ENCODE measurements at places on chromosomes 2 and 18.
A peak's percentile ranks its signal among the peaks of the same experiment; 100 is the strongest.

DNA sequence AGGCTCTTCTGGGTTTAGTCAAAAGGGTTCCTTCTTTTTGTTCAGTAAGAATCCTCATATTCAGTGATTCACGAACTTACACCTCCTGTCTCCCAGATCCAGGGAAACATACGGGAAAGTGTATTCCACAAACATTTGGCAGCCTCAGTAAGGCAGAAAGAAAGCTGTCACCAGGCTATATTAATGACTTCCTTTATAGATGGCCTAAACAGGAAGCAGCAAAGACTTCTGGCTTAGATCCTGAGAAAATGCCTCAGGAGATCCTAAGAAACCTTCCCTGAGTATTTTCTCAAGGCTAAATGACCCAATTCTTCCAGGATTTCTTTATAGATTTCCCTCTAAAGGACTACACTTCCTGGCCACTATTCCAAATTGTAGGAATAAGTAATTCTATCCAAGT lies 1995.5 kb upstream of the CELF4 start:
- no peak for DNase-seq

DNA sequence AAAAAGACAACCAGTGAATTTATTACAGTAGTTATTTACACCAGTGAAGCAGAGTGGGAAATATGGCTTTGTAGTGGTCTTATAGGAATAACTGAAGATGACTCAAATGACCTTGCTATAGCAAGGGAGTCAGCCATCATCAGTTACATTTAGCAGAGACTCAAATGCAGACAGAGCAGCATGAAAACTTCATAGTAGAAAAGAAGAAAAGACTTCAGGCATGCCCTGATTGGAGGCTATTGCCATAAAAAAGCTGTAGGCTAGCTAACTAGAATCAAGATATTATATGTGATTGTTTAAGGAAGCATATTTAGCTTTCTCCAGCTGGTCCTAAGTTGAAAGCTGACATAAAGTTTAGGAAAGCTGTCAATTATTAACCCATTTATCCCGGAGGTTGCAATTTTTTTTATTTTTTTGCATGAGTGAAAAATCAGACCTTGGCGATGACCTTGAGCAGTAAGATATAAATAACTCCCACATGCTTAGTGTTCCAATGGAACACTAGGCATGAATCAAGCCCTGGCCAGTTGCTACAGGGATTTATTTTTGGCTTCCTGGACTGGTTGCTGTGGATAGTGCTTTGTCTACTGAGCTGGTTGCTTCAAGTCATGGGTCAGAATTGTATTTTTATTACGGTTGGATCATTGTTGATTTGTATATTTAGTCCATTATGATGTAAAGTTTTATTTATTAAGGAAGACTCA lies 675.6 kb upstream of the VRK2 start:
- no peak for DNase-seq

DNA sequence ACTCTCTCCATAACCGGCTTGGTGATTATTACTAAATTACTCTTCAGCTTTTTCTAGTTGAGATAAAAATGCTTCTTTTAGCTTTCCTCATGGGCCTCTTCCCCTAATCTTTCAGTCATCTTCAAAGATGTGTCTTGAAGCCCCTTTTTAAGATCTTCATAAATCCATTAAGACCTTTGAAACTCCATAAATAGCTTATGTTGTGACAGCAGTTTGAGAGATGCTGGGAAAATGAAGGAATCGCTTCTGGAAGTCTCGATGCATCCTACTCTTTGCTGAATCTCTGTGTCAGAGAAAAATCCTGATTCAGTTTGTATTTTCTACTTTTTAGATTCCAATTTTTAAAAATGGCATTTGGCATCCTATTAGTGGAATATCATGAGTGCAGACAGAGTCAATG lies 13.0 kb downstream of the SCYGR4 start:
- DNase-seq, result no peak

DNA sequence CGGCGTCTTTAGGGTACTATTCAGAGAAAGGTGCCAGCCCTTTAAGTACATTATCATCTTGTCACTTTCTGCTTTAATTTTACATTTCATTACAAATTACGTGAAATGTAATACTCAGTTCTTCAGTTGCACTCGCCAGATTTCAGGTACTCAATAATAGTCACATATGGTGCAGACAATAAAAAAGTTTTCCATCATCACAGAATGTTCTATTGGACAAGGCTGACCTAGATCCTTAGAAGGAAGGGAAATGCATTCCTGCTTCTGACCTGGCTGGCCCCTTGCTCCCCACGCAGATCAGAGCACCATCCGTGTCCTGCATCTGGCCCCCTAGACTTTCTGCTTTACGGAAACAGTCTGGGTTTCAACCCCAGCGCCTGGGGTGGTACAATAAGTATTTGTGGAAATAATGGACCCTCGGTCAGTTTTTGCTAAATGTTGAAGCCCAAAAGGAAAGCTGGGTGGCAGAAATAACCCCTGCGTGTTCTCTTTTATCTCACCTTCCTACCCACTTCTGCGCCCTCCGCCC lies 681 bp upstream of the C2orf72 start:
- DNase-seq, result no peak

GRCh38 chr2:86050301-86050700 lies 55.4 kb downstream of the POLR1A start:
- no peak for DNase-seq

DNA sequence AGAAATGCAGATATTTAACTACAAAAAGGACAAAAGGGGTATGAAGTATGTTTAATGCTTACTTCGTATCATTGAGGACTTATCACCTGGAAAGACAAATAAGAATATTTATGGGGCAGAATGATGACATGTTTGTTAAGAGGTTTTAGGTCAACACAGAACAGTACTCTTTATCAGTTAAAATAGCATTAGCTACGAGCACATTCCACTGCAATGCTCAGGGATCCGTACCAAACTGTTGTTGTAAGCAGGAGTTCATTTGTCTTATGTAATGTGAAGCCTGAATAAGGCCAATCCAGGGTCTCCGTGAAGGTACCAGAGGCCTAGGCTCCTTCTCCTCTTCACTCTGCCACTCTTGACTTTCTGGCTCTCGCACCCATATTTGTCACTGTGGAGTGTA lies 465.7 kb upstream of the NRP2 start:
- no peak for DNase-seq

DNA sequence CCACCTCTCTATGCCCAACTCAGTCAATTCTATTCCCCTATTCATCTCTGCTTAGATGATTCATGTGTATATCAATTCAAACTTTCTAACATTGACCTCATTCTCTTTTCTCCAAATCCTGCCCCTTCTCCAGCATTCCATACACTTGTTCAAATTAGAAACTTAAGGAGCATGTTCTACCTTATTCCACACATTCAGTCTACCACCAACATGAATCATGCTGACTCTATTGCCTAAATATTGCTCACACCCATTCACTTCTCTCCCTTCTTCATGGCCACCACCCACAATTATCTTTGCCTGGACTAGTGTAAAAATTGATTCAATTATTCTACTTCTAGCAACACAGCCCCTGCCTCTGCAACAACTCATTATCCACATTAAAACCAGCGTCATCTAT lies 147.5 kb downstream of the VWC2L start:
- no peak for DNase-seq

GRCh38 chr18:7224198-7224597 lies 6.7 kb upstream of the LRRC30 start:
- DNase-seq, result no peak

DNA sequence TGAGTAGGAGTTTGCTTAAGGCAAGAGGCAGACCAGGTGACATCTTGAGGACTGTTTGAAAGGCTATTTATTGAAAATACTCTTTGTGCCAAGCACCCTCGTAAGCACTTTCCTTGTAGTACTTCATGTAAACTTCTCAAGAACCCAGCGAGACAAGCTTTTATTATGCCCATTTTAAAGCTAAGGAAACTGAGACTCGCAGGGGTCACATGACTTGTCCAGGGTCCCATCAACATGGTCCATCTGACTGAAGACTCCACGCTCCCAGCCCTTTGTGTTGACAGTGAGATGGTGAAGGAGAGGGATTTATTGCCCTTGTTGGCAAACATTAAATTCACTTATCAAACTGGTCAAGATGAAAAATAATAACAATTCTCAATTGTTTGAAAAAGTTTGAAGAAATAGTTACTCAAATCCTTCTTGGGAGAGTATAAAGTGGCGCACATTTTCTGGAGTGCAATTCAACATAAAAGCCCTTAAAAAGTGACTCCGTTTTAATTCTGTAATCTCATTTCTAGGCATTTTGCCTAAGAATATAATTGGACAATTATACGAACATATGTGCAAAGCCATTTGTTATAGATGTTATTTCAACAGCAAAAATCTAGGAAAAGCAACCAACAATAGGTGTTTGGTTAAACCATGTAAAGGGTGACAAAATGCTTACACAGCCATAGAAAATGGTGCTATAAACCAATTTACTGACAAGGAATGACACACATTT lies 270.5 kb upstream of the NCKAP5 start:
- no peak for DNase-seq

- no peak for DNase-seq
Observed at GRCh38 chr2:11945139-11946126, 199.0 kb downstream of the LPIN1 start.

DNA sequence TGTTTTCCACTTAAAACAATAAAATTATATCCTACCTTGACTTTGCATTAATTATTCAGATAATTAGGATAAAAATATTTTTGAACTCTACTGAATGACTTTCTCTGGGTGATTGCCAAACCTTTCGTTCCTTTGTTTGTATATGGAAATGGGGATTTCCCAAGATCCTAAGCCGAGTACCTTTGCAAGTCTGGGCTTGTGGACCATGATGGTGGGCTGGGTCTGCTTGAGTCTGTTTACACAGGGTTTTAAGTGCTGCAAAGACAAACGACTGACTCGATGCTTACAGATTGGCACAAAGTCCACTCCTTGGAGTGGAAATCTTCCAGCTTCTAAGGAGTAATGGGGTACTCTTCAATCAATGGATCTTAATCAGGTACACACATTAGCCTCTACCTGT lies 659.5 kb downstream of the TSN start:
- peak; percentile 67 for DNase-seq

DNA sequence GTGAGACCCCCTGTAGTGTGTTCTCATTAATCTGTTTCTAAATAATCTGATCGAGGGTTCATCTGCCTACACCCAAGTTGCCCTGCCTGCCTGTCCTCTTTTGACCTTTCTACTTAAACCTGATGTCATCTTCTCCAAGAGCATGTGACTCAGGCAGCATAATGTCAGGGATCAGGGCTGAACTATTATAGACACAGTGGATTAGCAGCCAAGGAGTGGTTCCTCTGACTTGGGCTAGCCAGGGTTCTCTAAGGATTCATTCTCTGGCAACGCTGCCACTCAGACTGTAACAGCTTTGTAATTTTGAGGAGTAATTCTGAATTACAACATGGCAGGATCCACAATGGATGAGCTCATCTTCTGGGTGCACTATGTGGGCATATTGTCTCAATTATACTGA lies 124.0 kb downstream of the MDH1 start:
- no peak for DNase-seq

GRCh38 chr18:39607034-39607433 lies 2041.4 kb upstream of the CELF4 start:
- DNase-seq, result no peak

Measured in NCI-H510A treated with DMSO at 0.1 percent for 48 hours (cell line).